ENCODE measurements at places on chromosomes 1 and 21.

DNA sequence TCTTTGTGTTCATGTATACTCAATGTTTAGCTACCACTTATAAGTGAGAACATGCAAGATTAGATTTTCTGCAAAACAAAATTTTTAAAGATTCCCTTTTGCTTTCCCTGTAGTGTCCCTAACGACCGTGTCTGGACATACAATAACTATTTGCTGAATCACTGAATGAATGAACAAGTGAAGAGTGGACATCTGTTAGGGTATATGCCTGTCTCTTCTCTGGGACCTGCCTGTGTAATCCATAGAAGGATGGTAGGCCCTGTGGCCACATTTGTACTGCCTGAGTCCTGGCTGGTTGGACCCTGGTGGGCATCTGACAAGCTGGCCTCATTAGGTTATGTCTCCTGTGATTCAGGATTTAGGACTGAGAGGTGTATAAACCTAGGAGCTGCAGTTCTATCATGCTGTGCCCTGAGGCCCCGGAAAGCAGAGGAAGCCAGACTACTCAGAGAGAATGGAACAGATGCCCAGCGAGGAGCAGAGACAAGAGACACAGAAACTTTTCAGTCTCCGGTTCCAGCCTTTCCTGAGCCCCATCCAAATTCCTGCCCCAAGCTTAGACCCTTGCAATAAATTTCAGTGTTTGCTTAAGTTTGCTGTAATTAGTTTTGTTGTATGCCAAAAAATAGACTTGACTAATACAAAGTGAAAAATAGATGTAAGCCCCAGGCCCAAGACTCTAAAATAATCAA lies 7.5 kb upstream of the NCF2 start:
- DNase-seq = no peak

GRCh38 chr1:171335964-171336363 lies 22.0 kb downstream of the FMO4 start:
- DNase-seq = no peak

GRCh38 chr1:221714227-221715152 lies 27.4 kb downstream of the DUSP10 start:
- DNase-seq = no peak

GRCh38 chr1:40344597-40344996 lies 27.5 kb upstream of the COL9A2 start:
- DNase-seq = no peak

DNA sequence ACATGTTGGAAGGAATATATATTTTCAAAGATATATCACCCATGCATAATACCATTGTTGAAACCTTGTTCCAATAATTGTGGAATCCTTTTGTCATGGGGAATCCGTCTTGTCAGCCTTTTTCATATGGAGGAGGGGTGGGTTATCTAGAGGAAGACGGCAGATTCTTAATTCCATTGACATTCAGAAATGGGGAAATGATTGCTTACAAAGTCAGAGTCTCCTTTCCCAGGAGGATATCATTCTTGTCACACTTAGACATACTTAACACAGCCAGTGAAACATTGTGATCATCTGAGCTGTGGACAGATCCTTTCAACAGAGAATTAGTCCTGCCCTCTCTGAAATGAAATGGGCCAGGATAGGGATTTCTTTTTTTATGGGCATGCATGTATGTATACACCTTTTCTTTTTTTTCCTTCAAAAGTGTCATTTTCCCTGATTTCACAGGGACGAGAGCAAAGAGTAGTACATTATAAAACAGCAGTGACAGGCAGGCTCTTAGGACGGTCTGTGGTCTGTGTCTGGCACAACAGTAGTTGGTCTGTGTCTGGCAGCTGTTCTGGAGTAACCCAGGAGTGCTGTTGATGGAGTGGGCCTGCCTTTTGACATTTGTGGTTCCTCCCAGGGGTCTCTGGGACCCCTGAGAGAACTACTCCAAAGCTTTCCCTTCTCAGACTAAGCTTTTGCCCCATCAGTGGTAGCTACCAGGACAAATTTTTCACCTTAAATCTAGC lies 50.1 kb downstream of the VPS13D start:
- DNase-seq = no peak

DNA sequence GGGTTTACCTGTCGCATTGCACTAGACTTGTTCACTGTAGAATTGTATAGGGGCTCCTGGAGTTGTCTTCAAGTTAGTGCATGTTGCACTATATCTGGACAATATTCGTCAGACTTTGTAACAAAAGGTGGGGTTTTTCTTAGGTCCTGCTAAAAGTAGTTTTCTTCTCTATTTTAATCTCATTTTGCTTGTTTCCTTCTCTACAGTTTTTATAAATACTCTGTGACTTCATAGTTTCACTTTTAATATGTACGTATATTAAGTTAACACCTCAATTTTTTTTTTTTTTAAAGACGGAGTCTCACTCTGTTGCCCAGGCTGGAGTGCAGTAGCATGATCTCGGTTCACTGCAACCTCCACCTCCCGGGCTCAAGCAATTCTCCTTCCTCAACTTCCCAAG lies 26.5 kb upstream of the MRPS6 start:
- no peak for DNase-seq
